K562 (cell line): ENCODE measurements at places on chromosomes 5 and 9.

- DNase-seq, result no peak
Measured at GRCh38 chr5:93161661-93162654, 419.1 kb downstream of the NR2F1-AS1 start.

GRCh38 chr5:169527863-169528262, 55.7 kb upstream of the SPDL1 start:
- no peak for DNase-seq

DNA sequence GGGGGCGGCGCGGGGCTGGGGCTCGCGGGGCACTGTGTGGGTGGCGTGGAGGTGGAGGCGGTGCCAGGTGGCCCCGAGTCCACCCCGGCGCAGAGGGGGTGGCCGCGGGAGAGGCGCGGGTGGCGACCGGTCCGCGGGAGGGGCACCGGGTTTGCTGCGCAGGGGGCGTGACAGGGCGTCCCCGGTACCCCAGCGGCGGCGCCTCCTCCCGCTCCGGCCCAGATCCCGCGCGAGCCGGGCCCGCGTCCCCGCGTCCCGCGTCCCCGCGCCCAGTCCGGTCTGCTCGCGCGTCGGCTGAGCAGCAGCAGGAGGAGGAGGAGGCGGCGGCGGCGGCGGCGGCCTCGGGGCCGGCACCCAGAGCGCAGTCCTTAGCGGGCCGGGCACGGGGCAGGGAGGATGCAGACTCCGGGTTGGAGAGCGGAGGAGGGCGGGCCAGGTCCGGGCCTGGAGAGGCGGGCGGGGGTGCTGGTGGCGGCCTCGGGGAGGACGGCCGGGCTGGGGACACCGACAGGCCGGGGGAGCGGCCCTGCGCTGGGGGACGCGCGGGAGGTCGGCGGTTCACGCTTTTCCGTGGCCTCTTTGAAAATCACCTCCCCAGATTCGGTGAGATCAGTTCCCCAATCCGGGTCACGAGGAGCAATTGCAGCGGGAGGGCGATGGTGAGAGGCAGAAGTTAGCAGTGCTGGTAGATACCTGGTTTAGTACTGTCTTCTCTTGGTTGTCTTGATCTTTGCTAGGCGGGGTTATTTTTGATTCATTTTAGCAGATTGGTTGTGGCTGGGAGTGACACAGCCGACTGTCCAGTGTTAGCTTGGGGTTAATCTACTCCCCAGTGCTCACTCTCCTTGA, 1.7 kb downstream of the TRIO start:
- DNase-seq, result peak; percentile 23

DNA sequence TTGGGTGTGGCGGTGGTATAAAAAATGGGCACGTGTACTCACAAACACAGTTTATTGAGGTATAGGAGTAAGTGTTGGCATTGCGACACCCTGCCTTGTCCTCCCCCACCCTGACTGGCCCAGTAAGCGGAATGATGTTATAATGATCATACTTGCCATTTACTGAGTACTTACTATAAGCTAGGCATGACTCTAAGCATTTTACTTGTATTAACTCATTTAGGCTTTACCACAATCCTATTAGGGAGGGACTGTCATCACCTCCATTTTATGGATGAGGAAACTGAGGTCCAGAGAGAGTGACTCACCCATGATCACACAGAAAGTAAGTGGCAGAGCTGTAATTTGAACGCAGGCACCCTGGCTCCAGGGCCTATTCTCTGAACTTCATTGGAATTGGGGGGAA, 2.3 kb downstream of the SMIM3 start:
- DNase-seq, result no peak

DNA sequence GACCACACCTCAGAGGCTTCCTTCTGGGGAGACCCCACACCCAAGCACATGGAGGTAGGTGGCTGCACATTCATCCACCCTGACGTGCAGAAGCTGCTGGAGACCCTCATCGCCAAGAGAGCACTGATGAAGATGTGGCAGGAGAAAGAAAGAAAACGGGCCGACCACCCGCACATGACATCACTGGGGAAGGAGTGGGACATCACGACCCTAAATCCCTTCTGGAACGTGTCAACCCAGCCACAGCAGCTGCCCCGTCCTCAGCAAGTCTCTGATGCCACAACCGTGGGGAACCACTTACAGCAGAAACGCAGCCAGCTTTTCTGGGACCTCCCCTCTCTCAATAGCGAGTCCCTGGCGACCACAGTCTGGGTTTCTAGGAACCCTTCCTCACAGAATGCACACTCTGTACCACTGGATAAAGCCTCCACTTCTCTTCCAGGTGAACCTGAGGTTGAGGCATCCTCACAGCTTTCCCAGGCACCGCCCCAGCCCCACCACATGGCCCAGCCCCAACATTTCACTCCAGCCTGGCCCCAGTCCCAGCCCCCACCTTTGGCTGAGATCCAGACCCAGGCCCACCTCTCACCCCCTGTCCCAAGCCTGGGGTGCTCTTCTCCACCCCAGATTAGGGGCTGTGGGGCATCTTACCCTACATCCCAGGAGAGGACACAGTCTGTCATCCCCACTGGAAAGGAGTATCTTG, 3.0 kb downstream of the SPATA31E1 start:
- DNase-seq, result no peak

DNA sequence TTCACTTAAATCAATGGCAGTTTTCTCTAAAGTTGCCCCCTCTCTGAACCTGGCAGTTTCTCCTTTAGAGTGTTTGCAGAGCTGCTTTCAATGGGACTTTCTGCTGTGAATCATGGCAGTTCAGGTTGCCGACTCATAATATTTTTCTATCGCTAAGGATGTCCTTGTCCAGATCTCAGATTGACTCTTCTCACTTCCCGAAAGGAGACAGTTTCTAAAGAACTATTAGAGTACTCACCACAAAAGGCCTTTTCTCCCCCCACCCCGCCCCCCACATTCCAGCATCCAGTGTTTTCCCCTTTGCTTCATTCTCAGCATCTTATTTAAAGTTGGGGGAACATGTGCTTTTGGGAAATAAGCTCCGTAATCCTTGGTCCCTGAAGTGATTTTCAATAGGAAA, 443.5 kb upstream of the KLF4 start:
- no peak for DNase-seq

GRCh38 chr5:135739383-135739981, 95.0 kb upstream of the SLC25A48 start:
- no peak for DNase-seq

DNA sequence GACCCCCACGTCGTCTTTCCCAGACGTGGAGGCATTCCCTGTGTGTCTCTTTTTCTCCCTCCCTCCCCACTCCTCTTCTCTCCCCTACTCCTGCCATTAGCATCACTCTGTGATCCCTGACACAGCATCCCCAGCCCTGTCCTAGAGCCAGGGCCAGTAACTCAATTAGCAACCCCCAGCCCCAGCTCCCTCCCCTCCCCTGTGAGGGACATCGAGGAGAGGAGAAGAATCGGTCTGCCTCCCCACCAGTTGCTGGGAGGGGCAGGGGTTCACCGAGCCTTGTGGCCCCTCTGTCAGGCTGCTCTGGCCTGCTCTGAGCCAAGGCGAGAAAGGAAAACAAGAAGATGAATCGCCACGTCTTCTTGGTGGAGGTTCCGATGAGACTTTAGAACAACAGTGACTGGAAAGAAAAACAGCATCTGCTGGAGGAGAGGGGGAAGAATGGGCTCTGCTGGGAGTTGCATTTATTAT, 123.1 kb downstream of the PAPPA start:
- DNase-seq, result no peak

- no peak for DNase-seq
Measured at GRCh38 chr5:176337913-176338312, 23.7 kb downstream of the KIAA1191 start.

DNA sequence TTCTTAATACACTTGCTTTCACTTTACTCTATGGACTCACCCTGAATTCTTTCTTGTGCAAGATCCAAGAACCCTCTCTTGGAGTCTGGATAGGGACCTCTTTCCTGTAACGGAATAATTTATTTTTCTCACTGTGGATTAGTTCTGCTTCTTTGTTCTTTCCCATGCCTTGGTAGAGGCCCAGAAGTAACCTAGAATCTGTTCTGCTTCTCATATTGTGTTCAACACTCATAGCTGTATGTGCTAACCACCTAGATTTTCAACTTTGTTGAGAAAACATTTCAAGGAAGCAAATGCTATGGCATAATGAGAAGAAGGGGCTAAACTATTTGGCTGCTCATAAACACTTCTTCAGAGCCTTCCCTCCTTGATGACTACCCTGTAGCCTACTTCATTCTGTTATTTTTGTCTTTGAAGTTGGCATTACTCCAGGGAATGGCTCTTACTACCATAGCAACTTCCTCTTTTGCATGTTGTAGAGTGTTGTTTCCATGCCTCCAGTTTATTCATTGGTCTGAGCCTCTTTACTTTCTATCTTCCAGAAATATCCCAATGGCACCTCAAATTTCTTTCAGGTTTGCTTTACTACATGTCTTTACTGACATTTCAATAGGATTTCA, 74.3 kb downstream of the KIAA0825 start:
- no peak for DNase-seq

- DNase-seq, result no peak
Measured at GRCh38 chr5:32420506-32420905, 24.0 kb downstream of the ZFR start.

DNA sequence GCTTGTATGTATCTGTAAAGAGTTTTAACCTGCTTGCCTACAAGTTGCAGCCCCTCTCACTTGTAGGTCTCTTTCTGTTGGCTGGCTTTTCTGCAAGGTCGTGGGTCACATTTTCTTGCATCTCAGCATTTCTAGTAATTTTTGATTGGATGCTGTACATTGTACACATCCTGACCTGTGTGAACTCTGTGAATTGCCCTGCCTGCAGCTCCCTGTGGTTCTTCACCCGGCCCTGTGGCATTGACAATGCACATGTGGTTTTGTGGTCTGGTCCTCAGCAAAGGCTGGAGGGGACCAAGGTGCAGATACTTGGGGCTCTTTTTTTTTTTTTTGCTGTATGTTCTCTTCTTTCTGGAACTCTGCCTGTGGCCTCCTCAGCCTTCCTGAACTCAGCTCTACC, 53.6 kb downstream of the WNK2 start:
- no peak for DNase-seq

- peak; percentile 56 for DNase-seq
Measured at GRCh38 chr5:1409381-1410110, 35.7 kb downstream of the SLC6A3 start.

GRCh38 chr9:120263836-120264235, 316.1 kb downstream of the CDK5RAP2 start:
- no peak for DNase-seq

DNA sequence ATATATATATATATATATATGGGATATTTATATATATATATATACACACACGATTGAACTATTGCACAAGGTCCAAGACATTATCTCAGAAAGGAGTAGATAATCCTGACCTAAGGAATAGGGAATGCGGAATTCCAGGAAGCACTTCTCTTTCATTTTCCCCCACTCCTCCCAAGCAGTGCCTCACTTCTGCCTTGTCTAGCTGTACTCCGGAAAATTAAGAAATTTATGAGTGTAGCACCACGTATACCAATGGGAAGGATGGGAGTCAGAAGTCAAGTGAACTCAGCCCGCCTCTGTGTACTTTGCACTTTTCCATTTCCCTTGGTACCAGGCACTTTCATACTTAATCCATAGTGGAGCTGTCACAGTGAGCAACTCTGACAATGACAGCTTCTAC, 10.9 kb downstream of the SLC36A1 start:
- DNase-seq, result no peak

DNA sequence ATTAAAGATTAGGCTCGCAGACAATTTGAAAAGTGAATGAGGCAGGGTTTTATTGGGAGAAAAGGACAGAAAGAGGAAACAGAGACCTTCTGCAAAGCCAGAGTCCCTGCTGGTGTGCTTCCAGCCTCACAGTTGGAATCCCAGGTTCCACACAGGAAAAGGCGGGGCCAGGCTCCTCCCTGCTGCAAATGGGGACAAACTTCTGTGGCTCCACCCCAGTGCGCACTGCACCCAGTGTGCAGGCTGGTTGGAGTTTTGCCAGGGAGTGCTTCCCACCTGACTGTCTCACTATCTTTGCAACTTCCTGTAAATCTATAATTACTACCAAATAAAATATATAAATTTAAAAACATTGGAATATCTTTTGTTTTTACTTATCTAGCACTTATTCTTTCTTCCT, 386.0 kb upstream of the GRIN3A start:
- no peak for DNase-seq

DNA sequence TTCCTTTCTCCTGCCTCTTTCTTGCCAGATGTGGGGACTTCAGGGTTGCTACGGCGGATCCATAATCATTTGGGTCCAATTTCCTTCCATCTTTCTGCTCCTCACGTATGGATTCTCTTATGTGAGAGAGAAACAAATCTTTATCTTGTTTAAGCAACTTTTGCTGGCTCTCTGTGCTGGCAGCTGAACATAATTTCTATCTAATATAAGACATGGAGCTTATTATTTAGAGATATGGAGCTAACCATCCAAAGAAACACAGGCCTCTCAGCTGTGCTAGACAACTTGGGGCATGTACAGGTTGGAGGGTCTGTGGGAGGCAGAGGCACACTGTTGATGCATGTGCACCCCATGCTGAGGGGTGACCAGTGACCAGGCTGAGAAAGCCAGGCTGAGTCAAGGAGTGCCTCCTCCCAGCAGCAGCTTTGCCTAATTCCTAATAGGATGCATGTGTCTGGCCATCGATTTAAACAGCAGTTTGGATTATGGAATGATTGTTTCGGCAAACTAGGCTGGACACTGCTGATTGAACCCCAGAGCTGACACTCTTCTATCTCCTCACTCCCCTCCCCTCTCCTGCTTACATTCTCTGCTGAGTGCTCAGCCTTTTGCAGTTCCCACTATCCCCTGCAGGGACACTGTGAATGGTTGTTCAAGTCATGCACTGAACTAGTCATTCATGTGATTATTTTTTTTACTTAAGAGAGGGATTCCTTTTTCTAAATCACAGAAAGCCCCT, 195.8 kb downstream of the ERCC6L2 start:
- DNase-seq, result peak; percentile 31

DNA sequence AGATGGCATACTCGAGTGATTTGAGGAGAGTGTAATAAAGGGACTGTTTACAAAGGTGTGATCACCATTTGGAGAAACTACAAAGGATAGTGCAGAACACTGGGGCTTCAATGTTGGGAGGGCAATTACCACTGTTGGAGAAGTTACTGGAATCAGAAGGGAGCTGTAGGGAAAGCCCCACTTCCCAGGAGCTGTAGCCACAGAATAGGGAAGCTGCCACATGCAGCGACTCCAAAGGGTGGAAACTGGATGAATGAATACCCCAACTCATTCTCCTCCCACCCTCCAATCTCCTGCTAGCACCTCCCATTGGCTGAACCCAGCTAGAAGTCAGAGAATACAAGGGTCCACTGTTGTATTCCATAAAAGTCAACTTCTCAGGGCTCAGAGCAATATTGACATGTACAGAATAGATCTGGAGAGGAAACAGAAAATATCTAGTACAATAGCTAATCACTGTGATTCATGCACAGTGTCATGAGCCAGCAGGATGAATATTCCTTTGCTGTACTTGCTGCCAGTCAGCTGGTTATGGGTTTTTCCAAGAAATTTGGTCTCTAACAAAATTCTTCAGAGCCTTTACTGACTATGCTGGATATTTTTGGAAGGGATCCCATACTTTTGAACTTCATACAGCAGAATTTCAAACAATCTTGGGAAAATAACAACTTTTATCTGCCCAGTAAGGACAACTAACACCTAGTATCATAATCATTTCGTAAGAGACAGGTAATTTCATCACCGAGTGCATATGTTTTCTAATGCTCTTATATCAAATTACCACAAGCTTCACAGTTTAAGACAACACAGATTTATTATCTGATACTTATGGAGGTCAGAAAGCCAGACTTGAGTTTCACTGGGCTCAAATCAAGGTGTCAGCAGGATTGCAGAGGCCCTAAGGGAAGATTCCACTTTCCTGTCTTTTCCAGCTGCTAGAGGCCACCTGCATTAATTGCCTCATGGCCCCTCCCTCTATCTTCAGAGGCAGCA, 39.6 kb downstream of the PDCD1LG2 start:
- DNase-seq, result no peak

GRCh38 chr5:169768416-169768815, 131.3 kb downstream of the DOCK2 start:
- DNase-seq, result no peak

GRCh38 chr5:10724781-10725507, 36.1 kb downstream of the DAP start:
- peak; percentile 91 for DNase-seq
